Spinal cord (tissue), 10 donors: ENCODE measurements at places on chromosomes 12 and 14. TPM values are rescaled to one million over a fixed set of nuclear protein-coding genes. Genes with fewer than 3 reads are reported as not detected.

ANKS1B gene
- 131 TPM for total RNA-seq

TEX52 gene
- not detected for total RNA-seq

MGAT2 gene
- 36.5 TPM for total RNA-seq

CISTR gene
- not detected for total RNA-seq

OS9 gene
- total RNA-seq, result 140 TPM

SMCO2 gene
- 0.99 TPM for total RNA-seq

EXOC3L4 gene
- 0.50 TPM for total RNA-seq

LRFN5 gene
- 72.4 TPM for total RNA-seq

OR2AP1 gene
- not detected for total RNA-seq

TMEM121 gene
- 11.8 TPM for total RNA-seq

SLC38A4 gene
- total RNA-seq, result 2.3 TPM

MCRS1 gene
- 59.7 TPM for total RNA-seq

MYH6 gene
- total RNA-seq, result not detected

CPNE6 gene
- total RNA-seq, result 55.7 TPM

FGD6 gene
- total RNA-seq, result 42.9 TPM

CPNE8 gene
- total RNA-seq, result 26.2 TPM

ADAMTS20 gene
- total RNA-seq, result 0.44 TPM

MYF6 gene
- 0.61 TPM for total RNA-seq

PCED1B gene
- total RNA-seq, result 1.2 TPM

ZBTB42 gene
- 2.3 TPM for total RNA-seq

CCDC184 gene
- 15.3 TPM for total RNA-seq

ANKRD33 gene
- 0.17 TPM for total RNA-seq

CLEC4C gene
- not detected for total RNA-seq

OTUB2 gene
- 3.6 TPM for total RNA-seq

TAS2R50 gene
- total RNA-seq, result 3.9 TPM

LRP1-AS gene
- total RNA-seq, result not detected

EML1 gene
- 40.4 TPM for total RNA-seq

STX2 gene
- 39.2 TPM for total RNA-seq

C12orf56 gene
- total RNA-seq, result 1.3 TPM

LTB4R gene
- total RNA-seq, result 2.7 TPM

C3AR1 gene
- total RNA-seq, result 6.0 TPM

COCH gene
- total RNA-seq, result 22.4 TPM

BHLHE41 gene
- 13.4 TPM for total RNA-seq

AMN gene
- 0.20 TPM for total RNA-seq

ACVRL1 gene
- total RNA-seq, result 8.4 TPM

AACS gene
- total RNA-seq, result 22.0 TPM

INSM2 gene
- total RNA-seq, result 1.5 TPM

GPR162 gene
- 54.2 TPM for total RNA-seq

ACOT6 gene
- 0.11 TPM for total RNA-seq

OR10G3 gene
- not detected for total RNA-seq

TMEM179 gene
- 9.4 TPM for total RNA-seq

PIWIL1 gene
- 1.3 TPM for total RNA-seq

GLIPR1L1 gene
- not detected for total RNA-seq

MYO1H gene
- total RNA-seq, result not detected

TSPAN11 gene
- total RNA-seq, result 9.3 TPM

SGPP1 gene
- total RNA-seq, result 17.1 TPM

PRH2 gene
- 0.88 TPM for total RNA-seq

PRB2 gene
- total RNA-seq, result not detected

PLEKHG3 gene
- total RNA-seq, result 32.1 TPM

TBK1 gene
- 51.6 TPM for total RNA-seq

LRRK2 gene
- 43.5 TPM for total RNA-seq

SERPINA9 gene
- total RNA-seq, result not detected
